Left kidney (tissue), 8 donors: ENCODE measurements at places on chromosomes 1 and 21. TPM values are rescaled to one million over a fixed set of nuclear protein-coding genes. Genes with fewer than 3 reads are reported as not detected.

Gene IL12RB2
- 0.65 TPM for polyA plus RNA-seq

Gene KLHDC8A
- 2.5 TPM for polyA plus RNA-seq

Gene NCAM2
- 9.9 TPM for polyA plus RNA-seq

Gene DOCK7
- polyA plus RNA-seq = 74.6 TPM

Gene TSNAX
- polyA plus RNA-seq = 65.5 TPM

Gene FMO5
- 10.5 TPM for polyA plus RNA-seq

Gene CA6
- polyA plus RNA-seq = 0.12 TPM

Gene PTPN7
- polyA plus RNA-seq = 1.3 TPM

Gene TEX35
- not detected for polyA plus RNA-seq

Gene PTGS2
- 0.78 TPM for polyA plus RNA-seq

Gene SYT6
- polyA plus RNA-seq = 2.3 TPM

Gene ZNF695
- polyA plus RNA-seq = 5.0 TPM

Gene OR2T35
- not detected for polyA plus RNA-seq

Gene KISS1
- polyA plus RNA-seq = not detected

Gene GFI1
- 0.23 TPM for polyA plus RNA-seq

Gene CELA2B
- 0.43 TPM for polyA plus RNA-seq

Gene PDC
- 0.35 TPM for polyA plus RNA-seq

Gene FAM43B
- polyA plus RNA-seq = 1.00 TPM

Gene TTC24
- polyA plus RNA-seq = 1.6 TPM

Gene GIPC2
- 21.6 TPM for polyA plus RNA-seq

Gene S100A7A
- not detected for polyA plus RNA-seq

Gene OR2L13
- not detected for polyA plus RNA-seq

Gene SELE
- polyA plus RNA-seq = 0.52 TPM

Gene STYXL2
- polyA plus RNA-seq = 0.45 TPM

Gene CHODL
- 51.1 TPM for polyA plus RNA-seq

Gene KRTAP7-1
- polyA plus RNA-seq = not detected

Gene ZNF593OS
- 1.4 TPM for polyA plus RNA-seq

Gene FYB2
- polyA plus RNA-seq = 0.90 TPM

Gene GJA9
- polyA plus RNA-seq = 0.76 TPM

Gene TGFB2
- polyA plus RNA-seq = 14.0 TPM

Gene CAMK1G
- polyA plus RNA-seq = 5.2 TPM

Gene GPR52
- not detected for polyA plus RNA-seq

Gene TP73
- polyA plus RNA-seq = 0.55 TPM

Gene TRIM67
- 0.15 TPM for polyA plus RNA-seq

Gene NR1I3
- 3.6 TPM for polyA plus RNA-seq

Gene LMOD1
- polyA plus RNA-seq = 3.9 TPM

Gene LORICRIN
- not detected for polyA plus RNA-seq

Gene S100A16
- 87.2 TPM for polyA plus RNA-seq

Gene BATF3
- polyA plus RNA-seq = 0.88 TPM

Gene CRB1
- polyA plus RNA-seq = 3.3 TPM

Gene REN
- polyA plus RNA-seq = 15.3 TPM

Gene PDE4B
- polyA plus RNA-seq = 10.3 TPM

Gene GNG12
- polyA plus RNA-seq = 105 TPM

Gene FOXD3
- polyA plus RNA-seq = 0.07 TPM

Gene CFHR4
- polyA plus RNA-seq = not detected

Gene NBPF10
- 4.3 TPM for polyA plus RNA-seq

Gene LCE2B
- not detected for polyA plus RNA-seq

Gene PTGER3
- 43.8 TPM for polyA plus RNA-seq

Gene CHI3L1
- 7.4 TPM for polyA plus RNA-seq

Gene CYP4B1
- polyA plus RNA-seq = 2.2 TPM

Gene C1orf105
- not detected for polyA plus RNA-seq

Gene SEC16B
- 4.1 TPM for polyA plus RNA-seq

Gene TNN
- polyA plus RNA-seq = 2.4 TPM

Gene SNAP47
- polyA plus RNA-seq = 43.2 TPM

Gene KIAA0040
- 18.0 TPM for polyA plus RNA-seq

Gene OR2G6
- polyA plus RNA-seq = 0.03 TPM

Gene LRRC39
- polyA plus RNA-seq = 4.6 TPM

Gene S100A7
- 0.43 TPM for polyA plus RNA-seq

Gene RHBDL2
- polyA plus RNA-seq = 1.4 TPM
